HT-29 (cell line): ENCODE measurements at places on chromosomes 12 and 14.
A peak's percentile ranks its signal among the peaks of the same experiment; 100 is the strongest.

- no peak for DNase-seq
Measured at GRCh38 chr12:107115119-107115518, 21.8 kb upstream of the CRY1 start.

DNA sequence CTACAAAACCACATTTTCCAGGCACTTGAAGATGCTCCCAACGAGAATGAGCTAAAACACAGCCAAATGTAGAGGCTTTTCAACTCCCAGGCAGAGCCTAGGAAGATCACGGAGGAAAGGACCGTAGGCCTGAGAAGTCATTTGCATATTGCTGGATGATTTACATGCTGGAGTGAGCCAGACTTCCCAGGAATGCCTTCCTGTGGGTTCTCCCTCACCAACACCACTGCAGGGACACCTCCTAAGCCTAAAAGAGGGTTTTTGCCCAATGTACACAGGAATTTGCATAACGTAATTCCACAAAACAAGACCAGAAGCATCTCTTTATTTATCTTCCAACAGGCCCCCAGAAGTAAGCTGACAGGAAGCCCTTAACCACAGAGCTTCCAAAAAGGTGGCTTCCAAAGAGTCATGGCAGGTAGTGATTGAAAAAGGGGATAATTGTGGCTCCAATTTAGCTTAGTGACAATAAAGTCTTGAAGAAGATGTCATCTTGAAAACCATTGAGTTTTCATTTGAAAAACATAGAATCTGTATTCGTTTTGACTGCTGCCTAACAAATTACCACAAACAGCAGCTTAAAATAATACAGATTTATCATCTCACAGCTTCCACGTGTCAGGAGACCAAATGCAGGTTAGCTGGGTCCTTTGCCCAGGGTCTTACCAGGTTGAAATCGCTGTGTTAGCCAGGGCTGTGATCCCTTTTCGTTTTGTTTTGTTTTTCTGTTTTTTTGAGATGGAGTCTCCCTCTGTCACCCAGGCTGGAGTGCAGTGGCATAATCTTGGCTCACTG is 116.2 kb downstream of the EGLN3 start:
- no peak for DNase-seq

- no peak for DNase-seq
Measured at GRCh38 chr14:23437133-23438100, 2.0 kb upstream of the MYH7 start.

DNA sequence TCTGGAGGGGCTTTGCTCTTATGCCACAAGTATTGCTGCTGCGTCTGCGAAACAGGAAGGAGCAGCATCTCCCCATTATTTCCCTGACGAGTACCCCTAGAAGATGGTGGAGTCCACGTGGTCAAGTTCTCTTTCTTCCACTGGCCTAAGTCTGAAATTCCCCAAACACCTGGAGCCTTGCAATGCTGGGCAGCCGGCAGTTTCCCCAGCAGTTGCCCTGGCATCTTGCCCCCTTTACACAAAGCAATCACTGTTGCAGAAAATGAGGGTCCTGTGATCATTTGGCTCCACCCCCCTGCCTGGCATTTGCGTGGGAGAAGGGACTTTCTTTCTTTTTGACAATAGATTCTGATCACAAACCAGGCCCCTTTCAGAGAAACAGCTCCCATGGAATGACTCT is 56.9 kb downstream of the FOS start:
- no peak for DNase-seq

- no peak for DNase-seq
Measured at GRCh38 chr14:80278293-80279023, 67.2 kb upstream of the DIO2 start.

- peak; percentile 70 for DNase-seq
Measured at GRCh38 chr14:91317381-91318308, 73.1 kb upstream of the GPR68 start.

DNA sequence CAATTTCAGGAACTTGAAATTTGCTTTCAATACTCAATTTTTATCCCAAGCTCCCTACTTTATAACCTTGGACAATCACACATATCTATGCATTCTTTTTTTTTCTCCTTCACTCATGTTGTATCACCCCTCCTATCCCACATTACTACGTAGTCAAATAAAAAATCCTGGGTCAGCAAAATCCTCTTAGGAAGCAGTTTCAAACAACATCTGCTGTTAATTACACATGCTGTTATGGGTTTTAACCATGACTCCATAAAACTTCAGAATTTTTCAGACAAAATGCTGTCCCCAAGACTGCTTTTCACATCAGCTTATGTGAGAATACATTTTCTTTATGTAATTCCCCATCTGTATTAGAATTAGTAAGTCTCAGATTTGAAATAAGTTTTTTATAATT is 61.7 kb downstream of the LRFN5 start:
- DNase-seq, result no peak

GRCh38 chr14:105034315-105035039 is 13.6 kb upstream of the CDCA4 start:
- no peak for DNase-seq

DNA sequence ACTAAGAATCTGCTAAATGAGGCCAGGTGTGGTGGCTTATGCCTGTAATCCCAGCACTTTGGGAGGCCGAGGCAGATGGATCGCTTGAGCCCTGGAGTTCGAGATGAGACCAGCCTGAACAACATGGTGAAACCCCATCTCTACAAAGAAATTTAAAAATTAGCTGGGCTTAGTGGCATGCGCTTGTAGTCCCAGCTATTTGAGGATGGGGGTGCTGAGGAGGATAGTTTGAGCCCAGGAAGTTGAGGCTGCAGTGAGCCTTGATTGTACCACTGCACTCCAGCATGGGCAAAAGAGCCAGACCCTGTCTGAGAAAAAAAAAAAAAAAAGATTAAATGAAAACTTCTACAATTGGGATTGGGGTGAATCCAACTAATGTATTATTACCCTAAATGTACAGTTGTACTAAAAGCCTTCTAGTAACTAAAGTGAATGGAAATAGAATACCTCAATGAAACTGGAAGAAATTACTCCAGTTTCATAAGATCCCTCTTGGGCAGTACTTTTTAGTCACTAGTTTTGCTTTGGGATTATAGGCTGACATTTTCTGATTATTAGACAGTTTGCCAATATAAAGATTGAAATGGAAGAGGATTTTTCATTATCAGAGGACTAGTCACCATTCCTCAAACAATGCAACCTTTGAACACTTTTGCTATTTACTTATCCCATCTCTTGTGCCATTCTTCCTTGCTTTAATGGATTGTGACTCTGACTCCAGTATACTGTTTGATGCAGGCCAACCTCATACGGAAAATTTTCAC is 14.3 kb downstream of the COCH start:
- DNase-seq, result no peak

DNA sequence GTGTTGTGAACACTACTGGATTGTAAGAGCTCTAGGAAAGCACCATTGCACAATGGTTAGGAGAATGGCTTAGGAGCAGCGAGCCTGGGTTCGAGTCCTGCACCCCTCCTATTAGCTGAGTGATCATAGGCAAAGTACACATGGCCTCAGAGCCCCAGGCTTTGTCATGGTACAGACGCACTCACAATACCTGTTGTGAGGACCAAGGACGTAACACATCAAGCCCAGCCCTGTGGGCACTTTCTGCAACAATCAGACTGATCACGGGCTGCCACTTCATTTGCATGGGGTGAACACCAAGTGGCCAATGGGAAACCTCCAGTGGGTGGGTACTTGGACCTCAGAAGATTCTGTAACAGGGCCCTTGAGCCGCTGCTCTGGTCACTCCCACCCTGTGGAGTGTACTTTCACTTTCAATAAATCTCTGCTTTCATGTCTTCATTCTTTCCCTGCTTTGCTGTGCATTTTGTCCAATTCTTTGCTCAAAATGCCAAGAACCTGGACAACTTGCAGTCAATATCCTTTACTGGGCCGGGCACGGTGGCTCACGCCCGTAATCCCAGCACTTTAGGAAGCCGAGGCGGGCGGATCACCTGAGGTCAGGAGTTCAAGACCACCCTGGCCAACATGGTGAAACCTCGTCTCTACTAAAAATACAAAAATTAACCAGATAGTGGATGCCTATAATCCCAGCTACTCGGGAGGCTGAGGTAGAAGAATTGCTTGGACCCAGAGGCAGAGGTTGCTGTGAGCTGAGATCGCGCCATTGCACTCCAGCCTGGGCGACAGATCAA is 28.2 kb downstream of the GLRX5 start:
- DNase-seq, result no peak

DNA sequence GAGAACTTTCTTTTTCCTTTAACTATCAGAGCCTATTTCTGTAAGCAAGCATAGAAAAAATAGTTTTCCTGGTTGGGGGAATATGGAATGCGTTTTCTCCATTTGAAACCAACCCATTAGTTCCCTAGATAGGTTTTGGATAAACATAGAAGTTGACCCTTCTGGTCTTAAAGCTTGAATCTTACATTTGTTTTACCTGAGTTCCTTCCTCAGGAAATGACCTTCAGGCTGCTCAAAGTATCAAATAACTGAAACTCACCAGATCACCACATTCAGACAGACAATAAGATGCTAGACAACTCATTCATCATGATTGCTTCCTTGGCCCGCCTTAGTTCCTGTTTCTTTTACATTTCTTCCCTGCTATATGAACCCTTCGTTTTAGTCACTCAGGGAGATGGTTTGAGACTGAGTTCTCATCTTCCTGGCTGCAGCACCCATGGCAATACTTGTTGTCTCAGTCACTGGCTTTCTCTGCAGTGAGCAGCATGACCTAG is 52.2 kb downstream of the LRP6 start:
- peak; percentile 25 for DNase-seq

- DNase-seq, result no peak
Measured at GRCh38 chr14:100873096-100873482, 30.4 kb downstream of the RTL1 start.

DNA sequence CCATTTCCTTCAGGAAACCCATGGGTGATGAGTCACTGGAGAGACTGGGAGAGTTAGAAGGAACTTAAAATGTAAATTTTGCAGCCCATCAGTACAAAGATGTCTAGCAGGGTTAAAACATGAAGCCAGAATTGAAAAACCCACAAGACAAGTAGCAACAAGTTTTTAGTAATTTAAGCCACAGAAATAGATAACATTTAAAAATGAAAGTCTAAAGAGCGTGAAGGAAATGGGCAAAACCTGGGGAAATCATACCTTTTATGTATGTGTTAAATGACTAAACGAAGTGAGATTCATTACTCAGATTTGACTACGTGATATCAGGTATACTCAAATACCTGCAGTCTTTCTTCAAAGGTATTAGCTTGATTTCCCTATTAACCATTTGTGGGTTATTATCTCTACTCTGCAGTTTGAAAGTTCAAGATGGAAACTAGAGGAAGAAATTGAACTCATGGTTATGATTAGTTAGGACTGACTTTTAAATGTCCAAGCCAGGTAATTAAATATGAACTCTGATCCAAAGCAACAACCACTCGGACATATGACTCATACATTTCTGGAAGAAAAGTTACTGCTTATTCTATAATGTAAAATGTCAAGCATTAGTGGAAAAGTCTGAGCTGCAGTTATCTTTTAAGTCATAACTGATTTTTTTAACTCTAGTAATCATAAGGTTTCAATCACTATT is 84.1 kb downstream of the ITPR2 start:
- DNase-seq, result peak; percentile 73

DNA sequence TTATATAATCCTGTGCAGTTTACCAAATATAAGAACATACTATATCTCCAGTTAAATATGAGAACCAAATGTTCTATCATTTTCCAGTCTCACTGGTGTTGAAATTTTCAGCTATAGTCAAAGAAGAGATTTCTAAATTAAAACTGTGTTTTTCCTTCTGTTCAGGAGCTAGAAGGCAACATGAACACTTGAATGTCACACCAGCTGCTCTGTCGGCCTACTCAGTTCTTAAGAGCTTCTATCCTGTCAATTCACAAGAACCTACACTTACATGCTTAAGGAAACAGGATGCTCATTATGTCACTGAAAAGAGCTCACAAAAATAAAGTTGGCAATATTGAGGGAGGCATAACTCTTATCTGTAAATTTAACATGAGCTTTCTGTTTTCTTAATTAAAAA is 43.1 kb downstream of the ATP2B1 start:
- no peak for DNase-seq

DNA sequence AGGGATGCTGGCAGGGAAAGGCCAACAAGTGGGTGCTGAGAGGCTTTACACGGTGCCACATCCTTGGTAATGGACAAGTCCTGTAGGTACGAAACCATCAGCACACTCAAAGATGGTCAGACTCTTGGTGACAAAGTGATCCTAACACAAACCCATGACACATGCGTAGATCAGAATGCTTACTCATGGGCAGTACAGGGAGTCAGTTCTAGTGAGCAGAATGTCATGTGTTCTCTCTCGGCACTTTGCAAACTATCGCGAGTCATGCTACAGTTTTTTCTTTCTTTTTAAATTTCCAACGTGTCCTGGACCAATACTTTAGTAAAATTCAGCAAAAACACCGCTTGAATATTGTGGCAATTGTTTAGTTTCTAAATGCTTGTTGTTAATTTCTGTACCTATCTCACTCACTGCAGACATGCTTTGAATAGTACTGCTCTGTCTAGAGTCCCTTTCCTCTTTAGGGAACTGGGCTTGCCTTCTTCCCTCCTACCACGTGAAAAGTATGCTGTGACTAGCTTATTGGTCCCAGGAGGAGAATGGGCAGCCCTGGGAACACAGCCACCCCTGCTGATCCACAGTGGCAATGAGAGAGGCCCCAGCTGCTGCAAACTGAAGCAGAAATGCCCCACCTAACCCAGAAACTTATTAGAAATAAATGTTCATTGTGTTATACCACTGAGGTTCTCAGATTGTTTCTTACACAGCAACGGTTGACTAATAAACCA is 62.4 kb downstream of the UBR7 start:
- no peak for DNase-seq

GRCh38 chr14:56173365-56173922 is 55.2 kb downstream of the PELI2 start:
- no peak for DNase-seq

DNA sequence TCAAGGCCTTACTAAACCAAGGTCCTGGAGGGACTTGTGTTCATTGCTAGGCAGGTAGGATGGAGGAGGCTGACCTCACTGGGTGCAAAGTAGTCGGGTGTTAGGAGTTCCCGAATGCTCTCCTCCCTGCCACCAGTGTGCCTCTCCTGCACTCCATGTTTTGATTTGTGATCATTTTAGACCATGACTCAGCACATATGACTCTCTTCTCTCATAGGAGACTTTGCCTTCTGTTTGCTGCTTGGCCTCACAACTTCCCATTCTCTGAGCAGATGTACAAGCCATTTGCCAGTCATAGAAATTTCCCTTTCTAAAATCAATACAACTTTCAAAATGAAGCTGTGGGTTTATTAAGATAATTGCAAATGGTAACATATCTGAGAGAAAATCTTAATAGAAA is 46.6 kb upstream of the LRIG3 start:
- no peak for DNase-seq

DNA sequence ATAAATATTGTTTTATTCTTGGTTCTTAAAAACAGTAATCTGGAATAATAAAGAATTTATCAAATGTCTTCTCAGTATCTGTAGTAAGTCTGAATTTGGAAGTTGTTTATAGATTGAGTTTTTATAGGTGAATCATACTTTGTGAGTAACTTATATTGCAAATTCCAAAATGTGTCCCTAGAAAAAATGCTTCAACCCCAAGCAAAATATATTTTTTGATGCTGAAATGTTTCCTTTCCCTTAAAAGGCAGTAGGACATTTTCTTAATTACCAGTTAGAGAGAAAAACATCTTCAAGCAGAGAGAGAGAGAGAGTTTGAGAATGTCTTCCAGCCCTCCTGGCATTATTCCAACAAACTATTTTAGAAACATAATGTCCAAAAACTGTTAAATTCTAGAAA is 37.9 kb downstream of the PELI2 start:
- DNase-seq, result no peak

- no peak for DNase-seq
Measured at GRCh38 chr12:120106151-120106550, 10.4 kb downstream of the RAB35 start.

- no peak for DNase-seq
Measured at GRCh38 chr12:55626154-55626553, 10.5 kb upstream of the OR10P1 start.

- no peak for DNase-seq
Measured at GRCh38 chr14:97077687-97078086, 280.5 kb downstream of the VRK1 start.
